ENCODE measurements at places on chromosomes 3 and 15. TPM values are rescaled to one million over a fixed set of nuclear protein-coding genes. Genes with fewer than 3 reads are reported as not detected.

Gene ZPLD1
- not detected for polyA plus RNA-seq

Gene CHRNA5
- 5.3 TPM for polyA plus RNA-seq

Gene SMCO1
- not detected for polyA plus RNA-seq

Gene CSPG5
- 0.58 TPM for polyA plus RNA-seq

Gene TRPC1
- polyA plus RNA-seq, result 9.6 TPM

Gene CHRM5
- polyA plus RNA-seq, result not detected

DNA sequence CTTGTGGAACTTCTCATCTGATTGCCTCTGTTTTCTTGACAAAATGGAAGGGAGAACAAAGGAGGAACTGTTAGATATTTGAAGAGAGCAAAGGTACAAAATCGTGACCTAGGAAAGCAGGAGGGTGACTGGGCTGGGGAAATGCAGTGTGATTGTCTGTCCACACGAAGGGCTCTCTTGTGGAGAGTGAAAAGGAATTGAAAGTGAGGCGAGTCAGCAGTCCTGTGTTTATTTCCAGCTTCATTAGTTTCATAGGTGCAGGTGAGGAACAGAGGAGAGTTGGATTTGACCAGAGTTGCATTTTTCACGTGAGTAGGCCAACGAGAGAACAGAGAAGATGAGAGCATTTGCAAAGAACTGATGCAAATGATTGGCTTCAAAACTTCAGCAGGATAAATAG, 336.4 kb upstream of the SATB1 start:
- DNase-seq, result no peak
- no peak overlapping the region for H3K4me3 ChIP-seq
- H3K36me3 ChIP-seq, result no peaks in the 10 kb centered on the region
- H3K27me3 ChIP-seq, result no peaks in the 10 kb centered on the region

DNA sequence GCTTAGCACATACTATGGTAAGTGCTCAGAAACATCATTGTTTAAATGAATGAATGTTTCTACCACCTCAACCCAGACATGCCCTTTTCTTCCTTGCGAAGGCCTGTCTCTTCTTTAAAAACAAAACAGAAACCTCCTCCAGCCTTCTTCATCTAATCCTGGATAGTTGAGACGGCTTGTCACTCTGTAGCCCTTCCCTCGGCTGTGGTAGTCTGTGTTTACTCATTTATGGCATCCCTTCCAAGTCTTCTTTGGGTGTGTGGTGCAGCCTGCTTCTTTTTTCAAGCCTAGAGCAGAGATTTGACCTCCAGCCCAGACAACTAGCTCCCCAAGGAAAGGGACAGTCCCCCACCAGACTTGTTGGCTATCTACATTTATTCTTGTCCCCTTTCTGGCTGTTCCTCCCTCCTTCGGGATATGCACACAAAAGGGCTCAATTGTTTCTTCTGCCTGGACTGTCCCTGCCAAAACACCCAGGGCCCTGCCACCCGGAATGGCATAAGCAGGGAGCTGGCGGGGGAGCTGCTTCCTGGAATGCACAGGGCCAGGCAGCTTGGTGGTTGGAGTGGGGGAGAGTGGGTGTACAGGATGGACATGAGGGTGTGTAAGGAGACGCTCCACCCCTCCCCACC, 67.8 kb downstream of the ITGA11 start:
- no peak for DNase-seq
- H3K4me1 ChIP-seq, result no peaks in the 10 kb centered on the region
- no peaks in the 10 kb centered on the region for H3K27me3 ChIP-seq
- no peaks in the 10 kb centered on the region for H3K36me3 ChIP-seq
- H3K27ac ChIP-seq, result no peak overlapping the region

DNA sequence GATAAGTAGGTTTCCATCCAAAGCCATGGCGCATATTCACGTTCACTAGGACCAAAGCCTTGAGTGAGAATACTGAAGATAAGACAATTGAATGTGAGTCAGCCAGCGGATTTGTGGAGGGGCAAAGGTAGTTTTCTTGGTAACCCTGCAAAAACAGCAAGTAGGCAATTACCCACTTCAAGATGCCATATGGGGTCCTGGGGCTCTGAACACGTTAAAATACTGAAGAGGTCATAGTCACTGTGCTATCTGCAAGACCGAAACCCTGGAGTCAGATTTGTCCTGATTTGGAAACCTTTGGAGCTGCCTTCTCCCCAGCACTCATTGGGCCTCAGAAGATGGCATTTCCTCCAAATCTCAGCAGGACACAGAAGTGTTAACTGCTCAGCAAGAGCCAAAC, 646.9 kb upstream of the LMCD1 start:
- no peak overlapping the region for H3K4me3 ChIP-seq
- no peak overlapping the region for H3K27ac ChIP-seq
- H3K36me3 ChIP-seq, result no peaks in the 10 kb centered on the region
- H3K4me1 ChIP-seq, result no peaks in the 10 kb centered on the region
- no peak for DNase-seq

DNA sequence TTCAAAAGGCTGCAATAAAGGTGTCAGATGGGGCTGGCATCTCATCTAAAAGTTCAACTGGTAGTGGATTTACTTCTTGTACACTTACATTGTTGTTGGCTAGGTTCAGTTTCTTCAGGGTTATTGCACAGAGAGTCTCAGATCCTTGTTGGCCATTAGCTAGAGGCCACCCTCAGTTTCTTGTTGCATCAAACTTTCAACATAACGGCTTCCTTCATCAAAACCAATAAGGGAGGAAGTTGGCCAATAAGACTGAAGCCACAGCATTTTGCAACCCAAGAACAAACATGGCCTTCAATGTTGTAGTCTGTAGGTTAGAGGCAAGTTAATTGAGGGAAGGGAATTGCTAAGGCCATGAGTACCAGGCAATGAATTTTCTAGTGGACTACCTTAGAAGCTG, 218.0 kb downstream of the ZBBX start:
- H3K27me3 ChIP-seq, result no peaks in the 10 kb centered on the region
- DNase-seq, result no peak
- no peaks in the 10 kb centered on the region for H3K4me1 ChIP-seq
- no peaks in the 10 kb centered on the region for H3K36me3 ChIP-seq

DNA sequence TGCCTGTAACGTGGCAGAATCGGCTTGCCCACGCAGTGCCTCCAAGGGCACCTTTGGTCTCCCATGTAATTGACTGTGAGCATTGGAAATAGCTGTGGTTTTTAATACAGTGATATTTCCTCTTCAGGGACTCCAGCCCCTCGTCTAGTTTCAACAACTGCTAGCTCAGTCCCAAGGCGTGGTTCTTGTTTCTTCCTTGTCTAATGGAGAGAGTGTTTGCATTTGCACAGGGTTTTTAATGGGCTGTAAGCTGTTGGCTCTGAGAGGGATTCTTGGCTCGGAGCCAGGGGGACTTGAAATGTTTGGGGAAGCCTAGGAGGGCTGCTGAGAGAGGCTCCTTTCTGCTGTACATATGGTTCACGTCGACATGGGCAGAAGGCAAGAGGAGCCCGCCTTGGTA, 86.2 kb downstream of the THSD4 start:
- no peak overlapping the region for H3K4me3 ChIP-seq
- H3K4me1 ChIP-seq, result peaks cover 3% of the 10 kb centered on the region
- H3K27me3 ChIP-seq, result no peaks in the 10 kb centered on the region
- DNase-seq, result no peak
- H3K27ac ChIP-seq, result no peak overlapping the region

DNA sequence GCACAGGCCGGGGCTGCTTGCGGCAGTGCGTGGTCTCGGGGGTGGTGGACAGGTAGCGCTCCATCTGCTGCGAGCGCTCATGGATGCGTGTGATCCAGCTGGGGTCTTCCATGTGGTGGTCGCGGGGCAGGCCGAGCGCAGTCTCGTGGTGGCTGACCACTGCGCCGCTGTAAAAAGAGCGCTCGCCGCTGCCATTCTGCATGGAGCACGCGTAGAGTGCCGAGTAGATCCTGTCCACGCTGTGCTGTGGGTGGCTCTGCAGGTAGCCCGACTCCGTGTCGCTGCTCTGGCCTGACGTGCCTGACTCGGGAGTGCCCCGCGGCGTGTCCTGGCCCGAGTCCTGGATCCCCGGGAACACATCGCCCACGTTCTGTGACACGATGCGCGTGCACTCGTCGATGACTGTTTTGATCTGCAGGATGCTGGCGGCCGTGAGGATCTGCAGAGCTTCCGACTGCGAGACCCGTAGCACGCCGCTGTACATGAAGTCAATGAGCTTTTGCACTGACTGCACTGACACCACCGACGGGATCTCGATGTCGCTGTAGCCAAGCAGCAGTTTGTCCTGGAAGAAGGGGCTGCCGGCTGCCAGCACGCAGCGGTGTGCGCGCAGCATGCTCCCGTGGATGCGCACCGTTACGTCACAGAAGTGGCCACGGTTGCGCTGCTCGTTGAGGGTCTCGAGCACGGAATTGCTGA, 57.4 kb downstream of the TIGIT start:
- H3K27ac ChIP-seq, result no peak overlapping the region
- H3K36me3 ChIP-seq, result no peaks in the 10 kb centered on the region
- DNase-seq, result no peak

DNA sequence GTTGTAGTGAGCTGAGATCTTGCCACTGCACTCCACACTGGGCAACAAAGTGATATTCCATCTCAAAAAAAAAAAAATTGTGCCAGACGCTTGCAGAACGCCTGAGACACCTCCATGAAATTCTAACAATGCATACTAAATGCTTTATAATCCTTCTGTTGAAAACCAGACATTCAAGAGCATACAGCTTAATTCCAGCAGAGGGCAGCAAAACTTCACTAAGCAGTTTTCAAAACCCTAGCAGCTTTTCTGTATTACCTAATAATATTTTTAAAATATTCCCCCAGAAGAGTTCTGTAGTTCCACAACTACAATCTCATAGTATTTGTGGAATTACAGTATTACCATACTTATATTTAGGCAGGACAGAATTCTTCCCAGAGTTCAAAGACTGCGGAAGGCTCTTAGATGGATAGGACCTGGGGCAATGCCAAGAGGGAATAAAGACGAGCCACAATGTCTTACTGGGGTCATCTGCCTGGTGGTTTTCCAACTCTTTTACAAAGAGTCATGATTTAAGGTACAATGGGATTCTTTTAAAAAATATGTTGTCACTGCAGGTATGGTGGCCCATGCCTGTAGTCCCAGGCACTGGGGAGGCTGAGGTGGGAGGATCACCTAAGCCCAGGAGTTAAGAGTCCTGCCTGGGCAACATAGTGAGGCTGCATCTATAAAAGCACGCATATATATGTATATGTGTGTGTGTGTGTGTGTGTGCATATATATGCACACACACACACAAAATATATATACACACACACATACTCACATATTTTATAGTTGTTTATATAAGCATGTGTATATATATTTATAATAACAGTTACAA, 19.6 kb upstream of the TASOR start:
- no peaks in the 10 kb centered on the region for H3K27me3 ChIP-seq
- peak overlapping the region; percentile 21 for H3K4me3 ChIP-seq
- DNase-seq, result peak; percentile 57
- H3K36me3 ChIP-seq, result no peaks in the 10 kb centered on the region
- H3K27ac ChIP-seq, result no peak overlapping the region
- no peaks in the 10 kb centered on the region for H3K4me1 ChIP-seq

DNA sequence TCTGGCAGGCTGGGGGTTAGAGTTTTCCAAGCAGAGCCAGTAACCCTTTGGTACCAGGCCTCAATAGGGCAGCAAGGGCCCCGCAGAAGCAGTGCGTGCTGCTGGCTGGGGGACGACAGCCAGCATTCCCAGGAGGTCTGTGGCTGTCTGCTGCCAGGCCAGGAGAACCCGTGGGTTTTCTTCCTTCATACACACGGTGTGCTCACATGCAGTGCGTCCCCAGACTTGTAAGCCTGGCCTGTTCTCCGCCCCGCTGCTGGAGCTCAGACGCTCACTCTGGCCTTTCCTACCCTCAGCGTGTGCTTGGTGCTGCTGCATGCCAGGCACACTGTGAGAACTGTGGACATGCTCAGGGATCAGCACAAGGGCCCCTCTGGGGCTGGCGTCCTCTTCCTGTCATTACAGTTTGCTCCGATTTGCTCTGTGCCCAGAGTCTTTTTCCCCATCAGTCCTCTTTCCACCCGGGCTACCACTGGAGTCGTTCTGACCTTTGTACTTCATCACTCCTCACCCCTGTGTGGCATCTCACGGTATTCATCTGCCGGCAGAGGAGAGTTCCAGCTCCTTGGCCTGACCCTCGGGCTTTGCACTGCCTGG, 149.5 kb downstream of the DNAJB8 start:
- H3K36me3 ChIP-seq, result peaks cover 2% of the 10 kb centered on the region
- H3K27me3 ChIP-seq, result no peaks in the 10 kb centered on the region
- no peaks in the 10 kb centered on the region for H3K4me1 ChIP-seq
- no peak for DNase-seq
- no peak overlapping the region for H3K4me3 ChIP-seq

DNA sequence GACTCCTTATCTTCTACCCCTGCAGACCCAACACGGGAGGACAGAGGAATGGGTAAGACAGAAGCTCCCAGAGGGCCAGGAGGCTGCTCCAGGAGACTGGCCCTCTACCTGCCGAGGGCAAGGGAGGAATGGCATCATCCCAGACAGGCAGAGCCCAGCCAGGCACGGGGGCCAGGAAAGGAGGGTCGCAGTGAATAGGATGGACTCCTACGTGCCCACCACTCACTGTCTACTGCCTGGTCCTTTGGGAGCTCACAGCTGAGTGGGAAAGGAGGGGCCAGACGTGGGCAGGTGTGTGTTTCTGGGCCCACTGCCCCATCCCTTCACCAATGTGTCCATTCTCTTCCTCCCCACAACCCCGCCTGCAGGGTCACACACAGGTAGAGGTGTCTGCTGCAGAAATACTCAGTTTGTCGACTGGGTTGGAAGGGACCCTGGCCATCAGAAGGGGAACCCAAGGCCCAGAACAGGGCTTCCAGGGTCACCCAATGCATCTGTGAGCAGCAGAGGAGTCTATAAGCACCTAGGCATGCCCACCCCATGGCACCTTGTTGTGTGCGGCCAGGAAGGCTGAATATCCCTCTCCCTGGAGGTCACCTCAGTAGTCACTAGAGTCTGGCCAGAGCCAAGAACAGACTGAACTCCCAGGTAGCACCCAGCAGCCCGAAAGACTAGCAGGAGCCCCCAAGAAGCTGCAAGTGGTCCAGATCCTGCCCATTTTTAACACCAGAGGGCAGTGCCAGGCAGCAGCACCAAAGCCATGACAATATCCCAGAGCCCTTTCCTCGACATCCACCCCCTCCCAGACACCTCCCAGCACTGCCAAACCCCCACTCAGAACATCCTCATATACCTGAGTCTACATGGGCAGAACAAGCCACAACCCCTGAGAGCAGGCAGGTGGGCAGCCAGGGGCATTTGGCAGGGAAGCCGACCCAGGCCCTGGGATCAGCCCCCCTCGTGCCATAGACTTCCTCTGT, 24.0 kb downstream of the TKT start:
- DNase-seq, result peak; percentile 37
- H3K4me3 ChIP-seq, result no peak overlapping the region
- peaks cover 91% of the 10 kb centered on the region for H3K36me3 ChIP-seq
- H3K27me3 ChIP-seq, result no peaks in the 10 kb centered on the region
- H3K27ac ChIP-seq, result no peak overlapping the region
- peaks cover 10% of the 10 kb centered on the region for H3K4me1 ChIP-seq

- no peak for DNase-seq
- peaks cover 26% of the 10 kb centered on the region for H3K4me1 ChIP-seq
- H3K36me3 ChIP-seq, result no peaks in the 10 kb centered on the region
- peak overlapping the region; percentile 19 for H3K4me3 ChIP-seq
These were observed 213.9 kb downstream of the MTHFS start for GRCh38 chr15:79682851-79683288.

DNA sequence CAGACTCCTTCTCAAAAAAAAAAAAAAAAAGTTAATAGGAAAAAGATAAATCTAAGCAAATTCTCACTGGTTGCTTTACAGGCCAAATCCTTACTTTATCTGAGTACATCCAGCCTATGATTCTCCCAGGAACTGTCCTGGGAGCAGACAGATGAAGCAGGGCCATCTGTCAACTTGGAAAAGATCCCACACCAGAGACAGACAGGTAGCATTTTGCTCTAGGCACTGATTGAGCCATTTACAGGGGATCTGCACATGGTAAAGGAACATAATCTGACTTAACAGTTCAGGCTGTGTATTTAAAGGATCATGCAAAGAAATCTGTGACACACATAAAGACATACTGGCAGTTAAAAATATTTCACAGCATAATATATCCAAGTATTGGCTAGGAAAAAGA, 1006.5 kb downstream of the TBL1XR1 start:
- H3K27ac ChIP-seq, result no peak overlapping the region
- no peaks in the 10 kb centered on the region for H3K4me1 ChIP-seq

Data from SK-N-SH (cell line).